ENCODE measurements at places on chromosomes 2 and 18.
A peak's percentile ranks its signal among the peaks of the same experiment; 100 is the strongest.

DNA sequence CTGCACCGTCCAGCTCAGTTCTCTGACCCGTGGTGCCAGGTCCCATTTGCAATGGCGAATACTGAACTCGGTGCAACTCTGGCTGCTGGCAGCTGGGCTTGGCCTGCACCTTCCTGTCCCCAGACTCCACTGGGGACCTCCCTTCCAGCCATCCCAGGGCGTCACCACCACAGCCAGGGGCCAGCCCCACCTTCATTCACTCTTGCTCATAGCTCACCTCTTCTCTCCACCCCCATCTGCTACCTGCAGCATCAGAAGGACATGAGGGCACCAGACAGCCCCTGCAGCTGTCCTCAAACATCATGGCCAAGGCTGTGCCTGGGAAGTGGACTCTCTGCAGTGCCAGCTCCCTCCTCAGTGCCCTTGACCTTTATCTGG lies 16.2 kb upstream of the ALPI start:
- H3K27ac ChIP-seq = no peak overlapping the region
- no peak overlapping the region for H3K4me3 ChIP-seq
- DNase-seq = peak; percentile 8

- no peak overlapping the region for H3K4me3 ChIP-seq
- H3K4me1 ChIP-seq = no peaks in the 10 kb centered on the region
- no peak for DNase-seq
- H3K36me3 ChIP-seq = no peaks in the 10 kb centered on the region
- H3K27me3 ChIP-seq = no peaks in the 10 kb centered on the region
These were observed 121.0 kb downstream of the KLHL29 start for GRCh38 chr2:23505984-23506380.

DNA sequence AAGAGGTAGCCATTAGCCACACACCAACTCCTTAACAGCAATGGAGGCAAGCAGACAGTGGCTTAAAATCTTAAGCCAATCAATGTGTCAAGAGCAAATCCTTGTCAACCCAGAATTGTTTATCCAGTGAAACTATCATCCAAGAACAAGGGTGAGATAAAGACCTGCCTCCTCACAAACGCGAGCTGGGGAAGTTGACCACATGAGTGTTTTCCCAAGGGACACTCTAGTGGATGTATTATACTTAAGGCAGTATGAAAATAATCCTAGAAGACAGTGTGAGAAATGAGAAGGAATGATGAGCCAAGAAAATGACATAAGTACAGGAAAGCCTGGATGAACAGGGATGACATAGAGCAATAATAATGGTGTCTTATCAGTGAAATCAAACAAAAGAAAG lies 209.6 kb downstream of the TWIST2 start:
- H3K36me3 ChIP-seq = peaks cover 28% of the 10 kb centered on the region
- H3K27me3 ChIP-seq = no peaks in the 10 kb centered on the region
- no peak for DNase-seq
- no peak overlapping the region for H3K27ac ChIP-seq
- H3K4me1 ChIP-seq = no peaks in the 10 kb centered on the region

- H3K27me3 ChIP-seq = no peaks in the 10 kb centered on the region
- no peak overlapping the region for H3K4me3 ChIP-seq
- no peaks in the 10 kb centered on the region for H3K4me1 ChIP-seq
- H3K36me3 ChIP-seq = no peaks in the 10 kb centered on the region
- no peak overlapping the region for H3K27ac ChIP-seq
These were observed 90.4 kb downstream of the CERKL start for GRCh38 chr2:181566334-181567032.

GRCh38 chr2:149577269-149577668 lies 10.3 kb downstream of the MMADHC start:
- H3K4me3 ChIP-seq = no peak overlapping the region
- H3K4me1 ChIP-seq = peaks cover 47% of the 10 kb centered on the region
- H3K36me3 ChIP-seq = peaks cover 80% of the 10 kb centered on the region
- no peaks in the 10 kb centered on the region for H3K27me3 ChIP-seq
- no peak overlapping the region for H3K27ac ChIP-seq

- no peak overlapping the region for H3K4me3 ChIP-seq
- no peaks in the 10 kb centered on the region for H3K4me1 ChIP-seq
- H3K27me3 ChIP-seq = no peaks in the 10 kb centered on the region
- H3K36me3 ChIP-seq = no peaks in the 10 kb centered on the region
These were observed 59.2 kb downstream of the CSRNP3 start for GRCh38 chr2:165528691-165529090.

DNA sequence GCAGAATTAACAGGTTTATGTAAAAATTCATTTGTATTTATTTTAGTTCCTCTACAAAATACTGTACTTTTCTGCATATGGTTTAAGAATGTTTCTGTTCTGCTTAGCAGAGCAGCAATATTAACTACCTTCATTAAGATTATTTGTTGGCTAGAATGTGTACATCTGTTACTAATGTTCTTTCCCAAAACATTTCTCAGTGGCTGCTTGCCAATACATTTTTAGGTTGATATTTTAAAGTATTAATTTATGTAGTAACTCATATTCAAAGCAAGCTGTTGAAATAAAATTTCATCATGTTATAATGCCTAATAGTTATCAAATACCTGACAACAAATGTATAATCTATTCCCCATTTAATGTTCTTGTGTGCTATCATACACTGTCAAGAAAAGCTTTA lies 40.3 kb downstream of the PRKD3 start:
- H3K27me3 ChIP-seq = no peaks in the 10 kb centered on the region
- H3K4me3 ChIP-seq = no peak overlapping the region
- DNase-seq = no peak
- H3K27ac ChIP-seq = no peak overlapping the region
- H3K4me1 ChIP-seq = no peaks in the 10 kb centered on the region

- no peak overlapping the region for H3K4me3 ChIP-seq
- no peak overlapping the region for H3K27ac ChIP-seq
- no peaks in the 10 kb centered on the region for H3K4me1 ChIP-seq
- no peaks in the 10 kb centered on the region for H3K36me3 ChIP-seq
- DNase-seq = no peak
- H3K27me3 ChIP-seq = no peaks in the 10 kb centered on the region
These were observed 702.2 kb downstream of the ERBB4 start for GRCh38 chr2:211836409-211836808.

- H3K4me1 ChIP-seq = no peaks in the 10 kb centered on the region
- no peak for DNase-seq
- no peak overlapping the region for H3K4me3 ChIP-seq
- H3K36me3 ChIP-seq = no peaks in the 10 kb centered on the region
These were observed 52.6 kb upstream of the NEMP2 start for GRCh38 chr2:190587106-190587505.

GRCh38 chr2:191436368-191437055 lies 191.3 kb downstream of the MYO1B start:
- H3K36me3 ChIP-seq = no peaks in the 10 kb centered on the region
- no peaks in the 10 kb centered on the region for H3K27me3 ChIP-seq
- no peak for DNase-seq
- no peak overlapping the region for H3K4me3 ChIP-seq
- H3K27ac ChIP-seq = no peak overlapping the region

- no peaks in the 10 kb centered on the region for H3K4me1 ChIP-seq
- no peak overlapping the region for H3K27ac ChIP-seq
- H3K27me3 ChIP-seq = no peaks in the 10 kb centered on the region
- H3K4me3 ChIP-seq = no peak overlapping the region
- no peak for DNase-seq
These were observed 74.3 kb downstream of the IRS1 start for GRCh38 chr2:226725126-226725860.

GRCh38 chr2:10345126-10345525 lies 42.4 kb downstream of the HPCAL1 start:
- DNase-seq = no peak
- no peak overlapping the region for H3K27ac ChIP-seq
- H3K27me3 ChIP-seq = no peaks in the 10 kb centered on the region

- DNase-seq = no peak
- no peak overlapping the region for H3K27ac ChIP-seq
- no peaks in the 10 kb centered on the region for H3K36me3 ChIP-seq
- no peaks in the 10 kb centered on the region for H3K27me3 ChIP-seq
- no peak overlapping the region for H3K4me3 ChIP-seq
These were observed 72.1 kb downstream of the EDAR start for GRCh38 chr2:108916796-108917421.

DNA sequence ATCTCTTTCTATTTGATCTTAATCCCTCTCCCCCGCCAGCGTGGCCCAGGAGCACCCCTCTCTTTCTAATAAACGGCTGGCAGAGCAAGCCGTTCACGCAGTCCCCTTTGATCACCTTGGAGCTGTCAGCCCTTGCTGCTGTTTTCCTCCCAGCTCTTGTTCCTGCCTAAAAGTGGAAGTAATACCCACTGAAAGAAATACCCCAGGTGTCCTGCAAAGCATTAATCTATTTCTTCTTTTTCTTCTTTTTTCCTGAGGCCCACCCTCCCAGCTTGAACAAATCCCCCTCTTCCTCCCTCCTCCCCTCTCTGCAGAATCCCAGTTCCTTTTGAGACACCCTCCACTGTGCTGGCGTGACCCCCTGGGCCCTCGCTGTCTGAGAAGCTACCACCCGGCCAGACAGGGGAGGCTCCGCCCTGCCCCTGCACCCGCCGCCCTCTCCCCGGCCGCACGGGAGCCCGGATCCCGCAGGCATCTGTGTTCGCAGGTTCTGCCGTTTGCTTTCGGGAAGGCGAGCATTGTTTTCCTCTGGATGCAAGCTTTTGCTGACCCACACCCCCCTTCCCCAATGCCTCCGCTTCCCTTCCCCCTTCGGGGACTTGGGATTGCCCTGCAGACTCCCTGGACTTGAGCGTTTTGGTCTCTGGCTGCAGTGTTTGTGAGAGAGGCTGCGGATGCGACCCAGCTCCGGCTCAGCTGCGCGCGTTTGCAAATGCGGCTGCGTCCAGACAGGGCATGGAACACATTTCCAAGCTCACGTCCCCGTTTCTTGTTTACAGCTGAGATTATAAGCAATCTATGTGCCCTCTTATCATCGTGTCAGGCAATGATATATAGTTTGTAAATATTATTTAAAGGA lies 631.5 kb downstream of the NYAP2 start:
- DNase-seq = no peak
- H3K4me1 ChIP-seq = no peaks in the 10 kb centered on the region
- H3K27ac ChIP-seq = no peak overlapping the region
- peaks cover 4% of the 10 kb centered on the region for H3K27me3 ChIP-seq

DNA sequence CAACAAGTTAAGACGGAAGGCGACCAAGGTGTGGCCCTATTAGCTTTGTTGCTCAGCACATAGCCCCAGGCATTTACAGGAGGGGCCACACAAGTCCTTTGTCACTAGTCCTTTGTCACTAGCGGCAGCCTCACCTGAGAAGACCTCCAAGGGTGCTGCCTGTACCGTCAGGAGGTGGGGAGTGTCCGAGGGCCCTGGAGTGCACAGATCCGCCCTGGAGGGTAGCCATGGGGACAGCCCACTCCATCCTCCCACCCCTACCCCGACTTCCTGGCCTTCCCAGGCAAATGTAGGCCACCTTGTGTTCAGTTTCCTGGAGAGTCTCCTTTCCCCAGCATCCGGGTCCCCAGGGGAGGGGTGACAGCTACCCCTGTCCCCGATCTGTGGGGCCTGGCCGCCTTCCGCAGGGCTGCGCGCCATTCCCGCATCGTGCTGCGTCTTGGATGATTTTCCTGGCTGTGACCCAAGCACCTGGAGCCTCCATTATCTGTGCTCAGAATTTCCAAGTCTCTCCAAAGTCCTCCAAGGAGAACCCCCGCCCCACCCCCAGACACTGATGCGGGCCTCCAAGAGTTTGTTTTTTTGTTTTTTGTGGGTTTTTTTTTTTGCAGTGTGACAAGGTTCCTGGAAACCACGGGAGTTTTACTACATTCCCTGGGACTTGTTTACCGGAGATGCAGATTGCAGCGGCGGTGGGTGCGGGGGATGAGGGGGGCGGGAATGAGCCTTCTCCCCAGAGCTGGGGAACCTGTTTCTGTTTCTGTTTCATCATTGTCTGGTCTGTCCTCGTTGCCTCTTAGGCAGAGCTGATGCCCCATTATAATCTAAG lies 28.6 kb downstream of the TEX44 start:
- H3K27ac ChIP-seq = no peak overlapping the region
- no peaks in the 10 kb centered on the region for H3K27me3 ChIP-seq
- H3K4me3 ChIP-seq = no peak overlapping the region
- no peak for DNase-seq

DNA sequence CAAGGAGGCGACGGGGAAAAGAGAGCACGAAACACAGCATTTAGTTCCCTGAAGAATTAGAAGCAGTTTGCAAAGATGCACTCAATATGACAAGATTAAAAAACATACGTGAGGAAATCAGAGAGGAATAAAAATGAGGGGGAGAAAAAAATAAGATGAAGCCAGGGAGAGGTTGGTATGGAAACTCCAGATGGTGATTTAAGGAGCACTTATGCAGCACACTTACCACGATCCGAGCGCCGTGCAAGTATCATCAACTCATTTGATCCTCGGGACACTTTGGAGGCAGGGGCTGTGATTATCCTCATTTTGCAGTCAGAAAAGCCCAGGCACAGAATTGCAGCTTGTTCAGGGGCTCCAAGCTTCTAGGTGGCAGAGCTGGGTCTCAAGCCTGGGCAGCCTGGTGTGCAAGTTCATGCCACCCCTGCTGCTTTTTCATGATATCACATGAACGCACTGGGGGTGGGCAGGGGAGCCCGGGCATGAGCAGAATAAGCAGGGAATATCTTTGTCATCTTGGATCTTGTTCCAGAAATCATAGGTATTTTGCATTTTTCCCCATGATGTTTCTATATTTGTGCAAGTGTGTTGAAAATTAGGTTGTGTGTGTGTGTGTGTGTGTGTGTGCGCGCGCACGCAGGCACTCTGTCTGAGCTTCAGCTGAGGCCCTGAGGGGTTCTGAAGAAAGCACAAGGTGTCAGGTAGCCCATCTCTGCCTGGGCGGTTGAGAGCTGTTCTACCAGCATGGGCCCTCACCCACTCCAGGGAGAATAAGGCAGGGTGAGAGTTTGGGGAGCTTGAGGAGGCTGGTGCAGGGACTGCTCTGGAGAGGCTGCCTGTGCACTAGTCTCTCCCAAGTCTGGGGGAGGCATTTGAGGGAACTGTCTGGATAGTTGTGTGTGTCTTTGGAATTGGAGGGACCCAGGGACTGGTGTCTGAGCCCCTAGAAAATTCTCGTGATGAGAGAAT lies 25.0 kb upstream of the PDIA6 start:
- H3K27ac ChIP-seq = no peak overlapping the region
- no peaks in the 10 kb centered on the region for H3K36me3 ChIP-seq
- no peak overlapping the region for H3K4me3 ChIP-seq
- no peaks in the 10 kb centered on the region for H3K27me3 ChIP-seq
- no peak for DNase-seq

DNA sequence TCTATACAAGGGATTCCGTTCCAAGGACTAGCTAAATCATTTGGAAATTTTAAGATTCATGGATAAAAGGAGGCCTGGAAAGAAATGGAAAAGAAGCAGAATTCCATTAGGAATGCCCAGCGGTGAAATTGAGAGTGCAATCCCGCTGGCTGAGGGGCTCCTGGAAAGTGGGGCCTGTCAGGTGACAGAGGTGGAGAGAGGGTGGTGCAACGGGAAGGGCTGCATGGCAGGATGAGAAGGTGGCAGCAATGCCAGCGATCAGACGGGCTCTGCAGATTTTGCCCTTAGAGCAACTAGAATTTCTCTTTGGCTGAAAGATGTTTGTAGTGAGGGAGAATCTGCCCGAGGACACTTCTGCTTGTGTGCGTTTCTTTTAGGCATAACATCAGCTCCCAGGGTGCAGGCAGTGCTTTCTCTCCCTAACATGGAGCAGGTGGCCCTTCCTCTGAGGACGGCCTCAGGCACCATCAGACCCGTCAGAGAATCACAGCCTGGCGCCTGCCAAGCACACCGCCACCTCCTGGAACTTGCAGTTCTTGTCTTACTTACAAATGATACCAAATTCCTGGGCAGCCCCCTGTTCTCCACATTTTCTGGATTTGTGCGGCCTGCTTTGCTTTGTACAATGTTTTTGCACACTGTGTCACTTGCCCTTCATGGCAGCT lies 261.6 kb downstream of the NDUFA10 start:
- no peaks in the 10 kb centered on the region for H3K36me3 ChIP-seq
- no peak overlapping the region for H3K4me3 ChIP-seq
- no peak overlapping the region for H3K27ac ChIP-seq
- DNase-seq = no peak
- H3K27me3 ChIP-seq = no peaks in the 10 kb centered on the region

Measured in CD4-positive, alpha-beta memory T cell (primary cell).